A673 (cell line): ENCODE measurements at places on chromosomes 6 and 20. TPM values are rescaled to one million over a fixed set of nuclear protein-coding genes. Genes with fewer than 3 reads are reported as not detected.

The ULBP3 gene
- total RNA-seq = 1.5 and 1.6 TPM in 2 replicates

The SLC4A11 gene
- 1.1 and 1.5 TPM in 2 replicates for total RNA-seq

- DNase-seq = no peak
These were observed 17.6 kb upstream of the SGK2 start for GRCh38 chr20:43541214-43541613.

DNA sequence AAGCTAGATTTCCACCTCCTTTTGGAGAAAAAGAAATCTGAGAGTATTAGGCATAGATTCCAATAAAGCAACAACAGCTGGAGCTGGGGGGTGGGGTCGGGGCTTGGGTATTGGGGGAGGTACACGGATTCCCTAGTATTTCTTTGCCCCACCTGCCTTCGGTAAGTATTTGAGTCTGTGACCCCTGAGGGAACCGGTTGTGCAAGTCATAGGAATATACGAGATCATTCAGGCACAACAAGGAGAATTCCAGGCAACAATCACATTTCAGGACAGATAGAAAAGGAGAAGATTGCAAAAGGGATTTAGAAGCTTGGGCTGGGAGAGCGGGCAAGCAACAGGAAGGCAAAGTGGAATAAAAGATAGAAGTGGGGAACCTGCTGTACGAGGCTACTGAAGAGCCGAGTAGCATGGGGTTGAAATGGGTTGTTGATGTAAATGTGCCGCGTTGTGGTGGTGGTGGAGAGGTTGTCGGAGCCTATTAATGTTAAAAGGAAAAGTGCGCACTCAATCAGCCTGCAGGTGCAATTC, 148.9 kb downstream of the BCAS1 start:
- DNase-seq = no peak

DNA sequence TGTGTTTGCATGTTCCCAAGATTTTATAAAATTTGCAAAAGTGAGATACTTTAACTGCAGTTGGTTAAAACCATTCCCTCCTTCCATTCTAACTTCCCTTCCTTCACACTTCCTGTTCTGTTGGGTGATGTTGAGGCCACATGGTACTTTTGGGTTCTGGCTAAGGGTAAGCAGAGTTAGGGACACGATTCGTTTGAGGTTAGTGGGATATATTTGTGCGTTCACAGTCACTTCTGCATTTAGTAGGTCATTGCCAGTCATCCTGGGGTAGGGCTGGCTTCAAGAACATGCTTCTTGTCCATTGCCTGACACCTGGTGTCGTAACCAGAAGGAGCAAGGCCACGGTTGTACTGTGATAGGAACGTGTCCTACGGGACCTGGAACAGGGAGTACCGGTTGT, 340.1 kb downstream of the ZFAND3 start:
- no peak for DNase-seq

DNA sequence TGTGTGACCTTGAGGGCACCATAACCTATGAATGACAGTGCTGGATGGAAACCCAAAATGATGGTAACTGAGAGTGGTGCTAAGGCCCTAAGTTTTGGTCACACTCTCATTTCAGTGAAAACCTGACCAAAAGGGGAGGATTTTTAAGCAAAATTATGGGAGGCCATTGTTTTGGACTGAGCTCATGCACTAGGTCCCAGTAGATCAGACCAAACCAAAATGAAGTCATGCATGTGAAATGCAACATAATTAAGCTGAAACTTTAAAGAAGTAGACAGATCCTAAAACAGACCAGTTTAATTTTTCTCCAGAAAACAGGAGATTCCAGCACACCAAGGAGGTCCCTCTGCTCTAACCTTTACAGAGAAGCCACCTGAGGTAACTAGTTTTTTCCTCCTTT, 24.0 kb upstream of the THBS2 start:
- DNase-seq = no peak

GRCh38 chr6:121356575-121356974, 22.3 kb upstream of the TBC1D32 start:
- DNase-seq = no peak

- no peak for DNase-seq
These were observed 37.1 kb downstream of the SUMO4 start for GRCh38 chr6:149437212-149437611.

GRCh38 chr20:40669692-40670091, 19.3 kb downstream of the MAFB start:
- no peak for DNase-seq
